Inflammatory macrophage (primary cell): ENCODE measurements at places on chromosomes 6 and 20.
A peak's percentile ranks its signal among the peaks of the same experiment; 100 is the strongest.

- DNase-seq, result no peak
These were observed 4.0 kb downstream of the EDN1 start for GRCh38 chr6:12293931-12294807.

- DNase-seq, result peak; percentile 57
These were observed 2.2 kb downstream of the PRRC2A start for GRCh38 chr6:31622684-31623091.

GRCh38 chr6:135159531-135159930, 21.6 kb upstream of the MYB start:
- DNase-seq, result peak; percentile 13

- no peak for DNase-seq
These were observed 74.5 kb downstream of the HUS1B start for GRCh38 chr6:582370-582769.

DNA sequence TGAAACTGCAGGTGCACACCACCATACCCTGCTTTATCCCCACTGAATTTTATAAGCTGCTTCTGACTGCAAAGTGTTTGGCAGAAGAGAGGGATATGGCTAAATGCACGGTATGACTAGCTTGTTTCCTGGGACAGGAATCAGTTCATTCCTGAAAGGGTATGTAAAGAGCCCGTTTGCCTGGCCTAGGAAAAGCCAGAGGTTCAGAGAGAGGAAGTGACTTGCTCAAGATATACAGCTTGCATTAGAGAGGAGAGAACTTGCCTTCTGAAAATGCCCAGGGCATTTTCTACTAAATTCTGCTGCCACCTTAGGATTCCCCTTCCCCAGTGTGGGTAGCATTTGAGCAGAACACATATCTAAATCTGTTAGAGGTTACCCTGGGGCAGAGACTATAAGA, 683 bp upstream of the GCNT2 start:
- DNase-seq, result peak; percentile 57

- no peak for DNase-seq
These were observed 405.8 kb downstream of the CDH4 start for GRCh38 chr20:61657721-61658377.

DNA sequence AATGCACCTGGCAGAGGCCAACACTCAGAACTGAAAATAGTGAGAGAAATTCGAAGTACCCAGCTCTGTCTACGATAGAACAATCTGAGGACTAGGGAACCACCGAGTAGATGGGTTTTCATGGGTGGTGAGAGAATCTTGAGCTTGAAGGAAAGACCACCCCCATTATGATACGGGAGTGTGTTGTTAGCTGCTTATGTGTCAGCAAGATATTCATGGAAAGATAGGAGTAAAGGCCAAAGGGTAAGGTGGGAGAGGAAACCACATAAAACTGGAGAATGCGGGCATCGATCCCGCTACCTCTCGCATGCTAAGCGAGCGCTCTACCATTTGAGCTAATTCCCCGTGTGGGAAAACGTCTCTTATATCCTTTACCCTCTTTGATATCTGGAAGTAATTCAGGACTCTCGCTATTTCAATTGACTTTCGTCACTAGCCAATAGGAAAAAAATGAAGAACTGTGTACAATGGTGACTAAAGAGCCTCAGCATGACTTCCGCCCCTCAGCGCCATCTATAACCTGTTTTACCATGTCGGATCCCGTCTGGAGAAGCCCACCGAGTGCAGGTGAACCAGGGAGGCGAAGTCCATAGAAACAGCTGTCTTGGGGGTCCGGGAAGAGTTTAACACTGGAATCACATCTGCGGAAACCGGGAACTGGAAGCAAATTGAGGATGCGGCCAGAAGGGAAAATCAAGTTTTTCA, 25.0 kb upstream of the ABT1 start:
- peak; percentile 76 for DNase-seq

GRCh38 chr6:104816125-104816524, 43.6 kb downstream of the HACE1 start:
- no peak for DNase-seq

DNA sequence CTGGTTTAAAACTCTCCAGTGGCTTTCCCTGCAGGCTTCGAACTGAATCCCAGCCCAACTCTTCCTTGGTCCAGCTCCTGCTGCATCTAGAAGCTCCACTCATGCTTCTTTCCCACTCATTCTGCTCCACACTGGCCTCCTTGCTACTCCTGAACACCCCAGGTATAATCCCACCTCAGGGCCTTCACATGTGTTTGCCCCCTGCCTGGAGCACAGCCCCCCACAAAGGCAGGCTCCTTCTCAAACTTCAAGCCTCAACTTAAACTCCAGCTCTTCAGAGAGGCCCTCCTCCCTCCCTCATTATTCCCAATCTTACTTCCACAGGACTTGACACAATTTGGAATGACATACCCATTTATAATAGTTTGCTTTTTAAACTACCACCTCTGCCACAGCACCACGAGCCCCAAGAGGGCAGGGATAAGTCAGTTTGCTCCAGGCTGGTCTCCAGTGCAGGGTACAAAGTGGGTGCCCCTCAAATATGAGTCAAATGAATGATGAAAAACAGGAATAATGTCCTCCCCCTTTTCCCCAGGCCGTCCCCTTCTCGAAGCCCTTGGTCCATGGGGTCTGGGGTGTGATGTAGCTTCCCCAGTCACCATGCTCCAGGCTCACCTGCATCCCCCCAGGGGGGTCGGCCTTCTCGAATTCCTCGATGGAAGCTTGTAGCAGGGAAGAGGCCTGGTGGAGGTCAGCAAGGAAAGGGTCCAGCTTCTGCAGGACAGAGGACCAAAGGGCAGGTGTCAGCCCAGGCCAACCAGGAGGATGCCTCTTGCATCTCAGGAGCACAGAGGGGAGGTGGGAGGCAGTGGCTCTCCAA, 37.4 kb downstream of the KIAA1755 start:
- DNase-seq, result no peak

DNA sequence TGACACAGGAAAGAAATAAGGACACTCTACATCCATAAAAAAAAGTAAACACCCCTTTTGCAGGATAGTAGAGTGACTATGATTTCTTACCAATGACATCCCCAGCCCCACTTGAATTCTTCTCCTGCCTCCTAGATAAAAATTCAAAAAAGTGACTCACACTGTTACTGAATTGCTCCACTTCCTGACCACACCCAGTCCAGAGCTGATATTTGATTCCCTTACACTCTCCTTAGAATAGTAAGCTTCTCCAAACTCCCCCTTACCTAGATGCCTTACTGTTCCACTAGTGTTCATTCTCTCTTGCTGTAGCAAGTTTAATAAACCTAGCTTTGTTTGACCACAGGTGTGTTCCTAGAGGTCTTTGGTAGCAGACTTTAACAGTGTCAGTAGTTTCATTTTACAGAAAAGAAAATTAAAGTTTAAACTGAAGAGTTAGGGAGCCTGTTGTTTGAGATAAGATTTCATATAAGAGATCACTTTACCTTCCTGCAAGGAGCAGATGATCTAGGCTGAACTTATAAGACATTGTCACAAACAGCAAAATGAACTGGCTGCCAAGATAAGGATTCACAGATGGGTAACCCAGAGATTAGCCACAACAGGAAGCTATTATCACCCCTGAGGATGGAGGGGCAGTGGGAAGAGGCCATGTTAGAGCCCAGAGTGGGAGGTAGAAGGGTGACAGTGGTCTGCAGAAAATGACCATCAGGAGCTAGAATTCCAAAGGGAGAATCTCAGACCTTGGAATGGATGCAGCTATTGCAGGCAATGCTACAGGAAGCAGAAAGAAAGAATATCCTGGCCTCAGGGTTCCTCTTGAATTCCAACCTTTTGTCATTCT, 28.4 kb upstream of the BTN3A2 start:
- peak; percentile 18 for DNase-seq

DNA sequence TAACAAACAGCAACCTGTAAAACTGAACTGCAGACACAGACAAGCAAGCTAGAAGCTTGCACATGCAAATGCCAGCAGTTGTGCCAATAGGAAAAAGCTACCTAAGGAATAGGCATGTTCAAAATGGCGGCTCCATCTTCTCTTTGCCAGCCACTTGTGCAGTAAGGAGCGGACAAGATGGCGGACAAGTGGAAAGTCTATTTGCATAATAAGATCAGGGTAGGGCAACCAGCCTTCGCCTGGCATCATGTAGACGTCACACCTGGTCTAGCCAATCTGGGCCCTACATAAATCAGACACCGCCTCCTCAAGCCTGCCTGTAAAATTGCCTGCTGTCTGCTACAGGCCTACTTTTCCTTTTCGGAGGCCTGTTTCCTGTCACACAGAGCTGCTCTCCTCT, 18.0 kb downstream of the C6orf52 start:
- DNase-seq, result no peak

- peak; percentile 13 for DNase-seq
These were observed 2.9 kb upstream of the COL21A1 start for GRCh38 chr6:56250266-56250665.

- DNase-seq, result no peak
These were observed 78.1 kb upstream of the FLRT3 start for GRCh38 chr20:14415467-14415866.

GRCh38 chr6:25180630-25181349, 98.4 kb upstream of the CARMIL1 start:
- no peak for DNase-seq

DNA sequence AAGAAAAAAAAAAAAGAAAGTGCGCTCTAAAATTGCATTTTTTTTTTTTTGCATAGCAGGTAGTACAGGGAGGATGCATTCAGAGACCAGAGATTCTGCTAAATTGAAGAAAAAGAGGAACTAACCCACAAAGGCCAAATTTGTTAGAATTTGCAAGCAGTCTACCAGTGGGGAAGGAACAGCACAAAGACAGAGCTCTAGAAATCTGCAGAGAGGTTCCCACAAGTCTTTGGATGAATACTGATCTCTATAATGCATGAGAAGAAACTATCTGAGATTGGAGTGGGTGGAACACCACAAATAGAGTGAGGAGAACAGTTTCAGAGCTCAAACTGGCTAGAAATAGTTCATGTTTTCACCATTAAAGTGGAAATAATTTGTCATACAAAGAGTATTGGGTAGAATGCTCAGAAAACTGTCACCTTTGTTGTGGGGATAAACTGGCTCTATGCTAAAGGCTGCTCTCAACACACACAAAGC, 79.6 kb upstream of the AHI1 start:
- DNase-seq, result no peak

DNA sequence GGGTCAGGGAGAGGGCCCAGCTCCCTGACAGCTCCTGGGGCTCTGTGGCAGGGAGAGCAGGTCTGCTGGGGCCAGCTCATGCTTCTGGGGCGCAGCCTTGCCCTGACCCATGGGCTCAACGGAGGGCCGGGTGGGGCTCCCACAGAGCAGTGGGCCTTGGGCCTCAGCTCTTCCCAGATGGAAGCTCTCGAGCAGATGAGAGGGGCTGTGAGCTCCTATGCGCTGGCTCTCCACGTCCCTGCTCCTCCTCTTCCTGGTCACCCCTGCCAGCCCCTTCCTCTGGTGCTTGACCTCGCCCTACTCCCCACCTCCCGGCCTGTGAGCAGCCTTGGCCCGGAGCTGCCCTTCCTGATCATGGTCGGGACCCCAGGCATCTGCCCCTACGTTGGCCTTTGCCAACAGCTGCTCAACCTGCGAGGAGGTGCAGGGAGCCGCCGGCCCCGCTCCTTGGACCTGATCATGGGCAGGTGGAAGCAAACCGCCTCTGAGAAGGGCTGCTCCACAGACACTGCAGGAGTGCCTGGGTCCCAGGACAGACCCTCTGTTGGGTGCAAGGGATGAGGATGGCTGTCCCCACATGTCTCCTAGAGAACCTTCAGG, 26.8 kb upstream of the GATA5 start:
- DNase-seq, result no peak

DNA sequence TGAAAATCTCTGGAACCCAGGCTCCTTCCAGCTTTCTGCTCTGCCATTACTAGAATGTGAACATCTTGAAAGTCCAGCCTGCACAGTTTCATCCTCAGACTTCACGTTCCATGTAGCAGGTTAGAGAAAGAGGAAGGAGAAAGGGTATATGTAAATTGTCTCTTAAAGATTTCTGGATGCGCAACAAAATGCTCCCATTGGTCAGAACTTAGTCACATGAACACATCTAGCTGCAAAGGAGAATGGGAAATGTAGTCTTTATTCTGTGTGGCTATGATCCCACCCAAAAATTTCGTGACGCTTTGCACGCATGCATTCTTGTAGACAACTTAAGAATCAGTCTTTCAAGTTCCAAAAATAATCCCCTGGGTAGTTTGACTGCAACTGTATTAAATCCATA, 46.4 kb upstream of the CHD6 start:
- peak; percentile 6 for DNase-seq

DNA sequence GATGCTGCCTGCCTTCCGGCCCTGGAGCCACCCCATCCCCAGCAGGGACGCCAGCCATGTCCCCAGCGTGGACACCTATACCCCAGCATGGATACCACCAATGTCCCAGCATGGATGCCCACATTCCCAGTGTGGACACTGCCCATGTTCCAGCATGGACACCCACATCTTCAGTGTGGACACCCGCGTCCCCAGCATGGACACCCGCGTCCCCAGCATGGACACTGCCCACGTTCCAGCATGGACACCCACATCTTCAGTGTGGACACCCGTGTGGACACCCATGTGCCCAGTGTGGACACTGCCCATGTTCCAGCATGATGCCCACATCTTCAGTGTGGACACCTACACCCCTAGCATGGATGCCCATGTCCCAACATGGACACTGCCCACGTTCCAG, 7.1 kb upstream of the FRMD1 start:
- no peak for DNase-seq

GRCh38 chr6:49902856-49903255, 36.5 kb upstream of the CRISP1 start:
- no peak for DNase-seq

- no peak for DNase-seq
These were observed 270.8 kb downstream of the ARID1B start for GRCh38 chr6:157047951-157048350.

DNA sequence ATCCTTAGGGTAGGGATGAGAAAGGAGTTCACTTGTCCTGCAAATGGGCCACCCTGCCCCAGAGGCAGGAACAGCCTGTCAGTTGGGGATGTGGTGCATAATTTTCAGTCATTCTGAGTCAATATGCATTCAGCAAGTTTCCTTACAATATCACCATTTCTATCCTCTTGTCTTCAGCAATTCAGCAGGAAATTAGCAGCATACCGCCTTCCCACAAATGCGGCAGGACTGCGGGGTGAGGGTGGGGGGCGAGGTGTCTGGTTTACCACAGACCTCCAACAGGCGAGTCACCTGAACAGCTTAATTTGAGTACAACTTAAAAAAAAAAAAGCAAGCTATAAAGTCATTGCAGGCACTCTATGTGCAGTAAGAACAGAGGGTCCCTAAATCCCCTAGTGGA, 126.8 kb downstream of the MAP3K7 start:
- no peak for DNase-seq

DNA sequence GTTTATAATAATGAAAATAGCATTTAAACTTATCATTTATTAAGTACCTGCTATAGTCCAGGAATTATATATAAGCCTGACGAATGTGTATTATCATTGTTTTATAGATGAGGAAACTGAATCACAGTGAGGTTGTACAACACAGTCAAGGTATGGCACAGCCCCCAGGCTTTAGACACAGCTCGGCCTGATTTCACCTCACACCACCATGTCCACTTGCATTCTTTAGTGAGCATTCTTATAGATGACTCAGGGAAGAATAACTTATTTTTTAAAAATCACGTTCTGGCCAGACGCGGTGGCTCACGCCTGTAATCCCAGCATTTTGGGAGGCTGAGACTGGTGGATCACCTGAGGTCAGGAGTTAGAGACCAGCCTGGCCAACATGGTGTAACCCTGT, 289.0 kb downstream of the SYNE1 start:
- DNase-seq, result no peak

GRCh38 chr6:55568808-55569439, 10.1 kb downstream of the HMGCLL1 start:
- no peak for DNase-seq
